Stimulated activated naive CD4-positive, alpha-beta T cell (primary cell): ENCODE measurements at places on chromosomes 7 and 10.

- DNase-seq: no peak
Observed at GRCh38 chr10:61973169-61973568, 71.7 kb downstream of the ARID5B start.

DNA sequence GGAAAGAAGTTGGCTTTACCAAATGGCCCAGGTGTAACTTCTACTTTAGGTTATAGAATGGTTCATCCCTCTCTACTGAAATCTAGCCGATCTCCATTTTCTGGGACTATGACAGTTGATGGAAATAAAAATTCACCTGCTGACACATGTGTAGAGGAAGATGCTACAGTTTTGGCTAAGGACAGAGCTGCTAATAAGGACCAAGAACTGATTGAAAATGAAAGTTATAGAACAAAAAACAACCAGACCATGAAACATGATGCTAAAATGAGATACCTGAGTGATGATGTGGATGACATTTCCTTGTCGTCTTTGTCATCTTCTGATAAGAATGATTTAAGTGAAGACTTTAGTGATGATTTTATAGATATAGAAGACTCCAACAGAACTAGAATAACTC lies 43.6 kb downstream of the CCSER2 start:
- DNase-seq: no peak

- no peak for DNase-seq
Observed at GRCh38 chr7:43771573-43771972, 13.1 kb downstream of the BLVRA start.

DNA sequence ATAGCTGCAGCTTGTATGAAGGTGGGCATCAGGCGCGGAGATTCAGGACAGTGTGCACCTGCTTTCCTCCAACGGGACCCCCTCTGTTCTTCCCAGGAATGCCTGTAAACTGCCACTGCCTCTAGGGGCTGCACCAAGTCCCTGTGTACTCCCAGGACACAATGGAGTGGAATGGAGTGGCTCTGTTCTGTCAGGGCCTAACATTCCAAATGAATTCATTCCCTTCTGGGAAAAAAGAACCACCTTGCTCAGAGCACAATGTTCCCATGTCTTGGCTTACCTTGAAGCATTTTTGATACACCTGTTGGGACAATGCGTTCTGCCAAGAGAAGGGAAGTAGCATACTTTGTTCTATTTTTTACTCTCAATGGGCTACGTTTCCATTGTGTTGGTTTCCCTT lies 339.4 kb downstream of the FRMD4A start:
- no peak for DNase-seq

GRCh38 chr7:87220734-87221215 lies 1.2 kb upstream of the TMEM243 start:
- DNase-seq: no peak

- DNase-seq: no peak
Observed at GRCh38 chr10:5038733-5039132, 35.1 kb upstream of the AKR1C2 start.

DNA sequence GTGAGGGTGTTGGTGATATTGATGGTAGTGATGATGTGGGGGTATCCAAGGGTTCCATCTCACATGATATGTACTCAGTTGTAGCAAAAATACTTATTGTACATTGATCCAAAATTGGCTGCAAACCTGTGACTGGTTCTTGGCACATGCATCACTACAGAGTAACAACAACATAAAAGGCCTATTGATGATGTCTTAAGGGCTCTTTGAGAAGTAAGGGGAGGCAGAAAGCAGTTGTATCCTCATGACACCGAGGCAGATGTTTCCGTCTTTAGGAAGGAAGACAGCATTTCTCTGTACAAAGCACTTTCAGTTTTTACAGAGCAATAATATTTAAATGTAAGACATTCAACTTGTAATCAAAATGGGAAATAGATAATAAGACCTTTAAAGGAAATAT lies 34.5 kb downstream of the NRG3 start:
- DNase-seq: no peak

DNA sequence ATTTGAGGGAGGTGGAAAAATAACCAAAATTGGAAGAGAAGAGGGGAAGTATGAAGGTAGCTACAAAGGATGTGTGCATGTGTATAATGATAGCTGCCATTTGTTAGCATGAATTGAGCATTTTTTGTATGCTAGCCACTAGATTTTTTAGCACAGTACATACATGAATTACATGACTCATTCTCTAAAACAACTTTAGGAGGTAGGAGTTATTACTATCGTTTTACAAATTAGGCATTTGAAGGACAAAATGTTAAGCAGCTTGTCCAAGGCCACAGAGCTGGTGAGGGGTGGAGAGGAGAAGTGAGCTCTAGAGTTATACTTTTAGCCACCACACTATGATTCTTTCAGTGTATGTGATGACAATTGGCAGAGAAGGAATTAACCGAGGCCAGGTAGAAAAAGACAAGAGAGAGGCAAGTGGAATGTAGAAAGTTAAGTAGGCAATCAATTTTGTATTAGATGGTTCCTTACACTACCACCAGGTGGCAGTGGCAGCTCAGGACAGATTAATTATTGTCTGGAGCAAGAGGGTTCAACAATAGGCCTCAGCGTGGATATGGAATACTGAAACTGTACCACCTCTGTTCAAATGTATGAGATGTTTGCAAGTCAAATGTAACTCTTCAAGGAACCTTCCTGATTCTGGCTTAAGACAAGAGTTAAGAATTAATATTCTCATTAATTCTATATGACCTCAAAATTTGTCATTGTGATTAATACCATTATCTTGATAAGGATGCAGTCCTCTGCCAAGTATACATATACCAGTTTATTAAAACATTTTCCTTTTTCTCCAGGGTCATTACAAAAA lies 128.0 kb downstream of the MBL2 start:
- no peak for DNase-seq

DNA sequence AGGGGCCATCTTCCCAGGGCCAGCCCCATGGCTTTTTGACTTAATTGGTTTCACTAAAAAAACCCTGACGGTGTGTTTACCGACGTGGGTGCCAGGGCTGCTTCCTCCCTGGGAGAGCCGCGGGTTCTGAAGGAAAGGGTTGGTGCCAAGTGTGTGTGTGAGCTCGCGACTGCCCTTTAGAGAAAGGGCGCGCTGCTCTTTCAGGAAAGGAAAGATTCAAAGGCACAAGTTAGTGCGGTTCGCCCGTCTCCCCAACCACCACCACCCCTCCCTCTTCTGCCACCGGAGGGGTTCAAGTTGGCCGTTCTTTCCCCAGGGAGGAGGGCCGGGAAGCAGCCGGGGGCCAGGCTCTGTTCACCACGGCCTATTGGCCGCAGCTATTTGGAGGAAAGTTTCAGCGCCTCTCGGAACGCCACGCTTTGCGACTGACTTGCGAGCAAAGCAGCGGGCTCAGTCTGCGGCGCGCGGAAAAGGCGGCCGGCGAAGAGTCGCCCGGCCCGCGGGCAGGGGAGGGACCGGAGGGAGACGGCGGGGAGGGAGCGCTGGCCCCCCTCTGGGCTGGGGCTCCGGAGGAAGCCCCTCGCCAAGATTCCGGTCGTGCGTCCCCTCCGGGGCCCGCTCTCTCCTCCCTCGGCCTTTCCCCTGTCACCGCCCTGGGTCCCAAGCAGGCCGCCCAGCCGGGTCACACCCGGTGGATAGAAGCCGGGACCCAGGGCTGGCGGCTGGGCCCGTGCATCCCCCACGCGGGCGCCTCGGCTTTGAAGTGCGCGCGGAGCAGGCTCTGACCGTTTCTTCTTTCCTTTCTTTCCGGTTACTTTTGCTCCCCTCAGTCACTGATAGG lies 165.9 kb upstream of the PPP1R3A start:
- DNase-seq: no peak

DNA sequence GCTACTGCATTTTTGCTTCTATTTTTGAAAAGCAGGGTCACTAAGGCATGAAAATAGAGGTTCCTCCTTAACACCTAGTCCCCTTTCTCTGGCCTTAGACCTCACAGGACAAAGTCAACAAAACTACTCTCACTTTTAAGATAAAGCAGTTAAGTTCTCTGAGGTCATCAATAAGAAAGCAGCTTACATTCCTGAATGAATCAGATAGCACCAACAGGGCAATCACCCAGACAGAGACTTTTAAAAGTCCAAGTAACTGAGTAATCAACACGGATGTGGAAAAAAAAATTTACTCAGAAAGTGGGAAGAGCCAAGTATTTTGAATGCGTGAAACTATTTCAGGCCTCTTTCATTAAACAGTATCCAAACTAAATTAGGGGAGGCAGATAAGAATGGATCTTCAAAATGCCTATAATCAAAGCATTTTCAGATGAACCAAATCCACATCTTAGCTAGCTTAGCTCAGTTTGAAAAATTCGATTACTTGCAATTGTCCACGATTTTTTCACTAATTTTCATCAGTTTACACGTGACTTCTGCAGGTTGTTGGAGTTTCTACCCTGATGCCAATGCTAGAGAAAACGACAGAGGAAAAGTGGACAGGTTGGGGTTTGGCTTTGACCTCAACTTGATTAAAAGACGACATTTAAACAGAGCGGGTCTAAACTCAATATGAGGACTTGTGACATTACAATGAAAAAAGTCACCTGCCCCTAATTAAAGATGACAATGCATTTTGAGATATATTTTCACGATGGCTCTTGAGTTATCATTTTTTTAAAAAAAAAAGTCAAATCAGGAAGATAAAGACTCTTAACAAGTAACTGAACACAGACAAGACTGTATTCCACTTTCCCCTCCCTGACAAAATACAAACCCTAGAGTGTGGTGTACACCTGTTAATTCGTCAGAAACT lies 1.6 kb downstream of the BEND7 start:
- DNase-seq: no peak

GRCh38 chr7:17289074-17289645 lies 9.3 kb upstream of the AHR start:
- no peak for DNase-seq

GRCh38 chr10:35636956-35637355 lies 5.1 kb downstream of the FZD8 start:
- no peak for DNase-seq

DNA sequence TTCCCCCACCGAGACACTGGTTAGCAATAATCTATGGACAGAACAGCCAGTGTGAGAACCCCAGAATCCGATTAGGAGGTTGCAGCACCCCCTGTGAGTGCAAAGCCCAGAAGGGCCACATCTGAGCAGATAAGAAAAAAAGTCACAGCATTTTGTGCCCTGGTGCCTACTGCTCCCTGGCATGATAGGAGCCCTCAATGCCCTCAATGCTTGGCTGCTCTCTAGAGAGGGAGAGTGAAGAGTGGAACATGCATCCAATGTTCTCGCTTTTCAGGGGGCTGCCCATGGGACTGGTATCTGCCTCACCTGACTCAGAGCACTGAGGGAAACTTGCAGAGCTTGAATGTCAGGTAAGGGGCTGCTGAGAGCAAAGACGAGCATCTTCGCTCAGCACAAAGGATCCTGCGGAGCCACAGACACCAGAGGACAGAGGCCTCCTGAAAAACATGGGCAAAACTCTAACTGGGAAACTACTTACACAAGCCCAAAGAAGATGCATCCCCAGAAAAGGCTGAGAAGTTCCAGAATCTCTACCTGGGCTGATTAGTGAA lies 98.0 kb upstream of the FAM20C start:
- no peak for DNase-seq

DNA sequence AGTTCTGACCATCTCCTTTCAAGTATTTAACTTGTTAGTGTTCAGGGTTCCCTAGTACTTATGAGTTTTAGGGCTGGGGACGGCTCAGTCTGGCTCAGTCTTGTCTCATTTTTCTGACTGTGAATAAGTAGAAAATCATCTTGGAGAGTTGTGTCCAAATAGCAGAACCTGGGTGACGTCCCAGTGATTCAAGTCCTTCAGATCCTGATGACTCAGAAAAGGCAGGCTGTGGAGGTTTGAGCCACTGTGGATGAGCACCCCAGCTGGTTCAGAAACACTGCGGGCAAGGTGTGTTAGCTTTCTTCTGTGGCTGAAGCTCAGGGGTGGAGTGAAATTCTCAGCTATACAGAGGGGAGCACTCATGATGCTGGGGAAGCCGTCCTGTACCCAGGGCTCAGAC lies 154.4 kb upstream of the NPY start:
- no peak for DNase-seq

DNA sequence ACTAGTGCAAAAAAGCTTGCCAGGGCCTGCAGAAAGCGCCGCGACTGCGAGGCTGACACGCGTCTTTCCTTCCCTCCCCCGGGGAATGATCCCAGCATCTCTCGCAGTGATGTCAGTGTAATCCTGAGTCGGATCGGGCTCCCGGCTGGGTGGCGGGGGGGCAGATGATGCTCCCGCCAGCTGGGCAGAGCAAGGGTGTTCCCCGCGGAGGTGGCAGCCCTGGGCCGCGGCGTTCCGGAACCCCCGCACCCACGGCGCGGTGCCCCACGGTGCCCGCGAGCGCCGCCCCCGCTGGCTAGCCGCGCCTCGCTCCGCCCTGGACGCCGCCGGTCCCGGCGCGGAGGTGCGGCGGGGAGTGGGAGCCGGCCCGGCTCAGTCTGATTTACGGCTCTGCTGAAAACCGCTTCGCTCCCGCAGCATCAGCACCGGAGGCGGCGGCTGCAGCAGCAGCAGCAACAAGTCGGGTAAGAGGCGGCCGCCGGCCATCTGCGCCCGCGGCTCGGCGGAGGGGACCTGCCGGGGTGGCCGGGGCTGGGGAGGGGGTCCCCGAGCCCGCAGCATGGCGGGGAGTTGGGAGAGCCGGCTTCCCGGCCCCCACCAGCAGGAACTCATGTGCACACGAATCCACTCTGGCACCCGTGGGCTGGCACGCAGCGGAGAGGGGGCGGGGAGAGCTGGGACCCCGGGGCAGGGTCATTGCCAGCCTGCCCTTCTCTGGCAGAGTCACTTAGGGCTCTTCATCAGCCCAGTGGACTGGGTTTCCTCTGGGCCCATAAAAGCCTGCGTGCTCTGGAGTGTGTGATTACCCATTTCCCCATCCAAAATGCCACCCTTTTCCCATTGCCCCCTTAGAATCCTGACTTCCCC lies at the start of gene ZNF365:
Gene ZNF365 (plus strand): TSS at position 375 of the 867 bp plus-strand sequence. CDS start 1,825 bp downstream, outside the sequence.
- no peak for DNase-seq

GRCh38 chr10:12186323-12186722 lies 9.4 kb downstream of the NUDT5 start:
- no peak for DNase-seq

- no peak for DNase-seq
Observed at GRCh38 chr10:34739915-34740314, 75.2 kb downstream of the PARD3 start.

GRCh38 chr10:71779641-71780040 lies 6.3 kb upstream of the VSIR start:
- DNase-seq: no peak

GRCh38 chr7:100170101-100170897 lies 1.9 kb upstream of the GAL3ST4 start:
- DNase-seq: no peak

DNA sequence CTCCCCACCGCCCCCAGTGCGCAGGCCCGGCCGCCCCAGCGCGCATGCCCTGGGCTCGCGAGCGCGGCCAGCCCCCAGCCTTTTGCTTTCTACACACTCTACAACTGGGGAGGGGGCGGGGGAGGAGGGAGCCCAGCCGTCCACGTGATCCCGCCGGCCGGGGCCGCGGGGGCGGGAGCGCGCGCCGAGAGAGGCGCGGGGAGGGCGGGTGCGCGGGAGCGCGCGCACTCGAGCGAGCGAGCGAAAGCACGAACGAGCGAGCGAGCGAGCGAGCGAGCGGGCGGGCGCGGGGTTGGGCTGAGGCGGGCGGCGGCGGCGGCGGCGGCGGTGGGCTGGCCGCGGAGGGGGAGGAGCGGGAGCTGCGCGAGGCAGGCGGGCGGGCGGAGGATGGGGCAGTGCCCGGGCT lies at the start of gene AUTS2:
Gene AUTS2 (plus strand): TSS at position 395 of the 406 bp plus-strand sequence. CDS start 1,179 bp downstream, outside the sequence.
- DNase-seq: peak; percentile 19
